ENCODE measurements at places on chromosomes 3 and 15. TPM values are rescaled to one million over a fixed set of nuclear protein-coding genes. Genes with fewer than 3 reads are reported as not detected.

Gene TUSC7
- total RNA-seq: not detected

GRCh38 chr15:96213045-96213444, 117.5 kb upstream of the NR2F2 start:
- no peak for DNase-seq

- DNase-seq: no peak
Observed at GRCh38 chr3:108124337-108125152, 33.7 kb upstream of the CD47 start.

GRCh38 chr3:142976621-142977398, 13.3 kb upstream of the PAQR9 start:
- peak; percentile 63 for DNase-seq

DNA sequence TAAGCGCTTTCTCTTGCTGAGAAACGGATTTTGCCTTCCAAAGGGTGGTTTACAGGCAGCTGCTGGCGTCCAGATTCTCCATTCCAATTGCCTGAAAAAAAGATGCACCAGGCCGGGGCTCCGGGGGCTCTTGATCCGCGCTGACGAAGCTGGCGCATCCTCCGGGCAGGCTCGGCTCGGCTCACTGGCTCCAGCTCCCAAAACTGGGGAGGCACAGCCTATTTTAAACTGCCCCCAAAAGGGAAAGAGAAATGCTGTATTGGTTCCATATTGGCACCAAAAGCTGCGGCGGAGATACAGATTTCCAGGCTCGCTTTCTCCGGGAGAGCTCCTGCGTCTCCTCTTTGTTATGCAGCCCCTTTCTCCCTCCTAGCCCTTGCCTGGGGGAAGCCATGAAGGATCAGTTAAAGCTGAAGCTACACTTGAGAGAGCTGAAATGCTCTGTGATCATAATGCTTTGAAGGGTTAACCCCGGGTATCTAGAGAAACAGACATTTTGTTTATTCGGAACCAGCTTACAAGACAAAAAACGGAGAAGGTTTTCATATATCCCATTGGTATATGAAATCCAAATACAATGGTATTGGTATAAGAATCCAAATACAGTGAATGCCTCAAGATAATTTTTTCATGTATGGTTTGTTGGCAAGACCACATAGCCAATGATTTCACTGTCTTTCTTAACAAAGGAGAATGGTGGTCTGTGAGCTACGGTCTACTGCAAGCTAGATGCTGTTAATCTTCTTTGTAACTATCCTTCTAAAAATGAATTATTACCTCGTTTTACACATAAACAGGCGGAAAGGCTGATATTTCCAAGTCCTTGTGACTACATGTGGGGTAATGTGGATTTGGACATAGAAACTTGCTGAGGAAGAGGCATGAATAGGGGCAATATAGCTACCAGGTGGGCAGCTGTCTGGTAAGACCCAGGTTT, 693 bp downstream of the CD200 start:
- DNase-seq: no peak

GRCh38 chr3:196624067-196624790, 15.3 kb upstream of the NRROS start:
- DNase-seq: no peak

GRCh38 chr15:67117370-67117769, 52.0 kb downstream of the SMAD3 start:
- no peak for DNase-seq

Gene ATP13A5
- not detected for total RNA-seq

DNA sequence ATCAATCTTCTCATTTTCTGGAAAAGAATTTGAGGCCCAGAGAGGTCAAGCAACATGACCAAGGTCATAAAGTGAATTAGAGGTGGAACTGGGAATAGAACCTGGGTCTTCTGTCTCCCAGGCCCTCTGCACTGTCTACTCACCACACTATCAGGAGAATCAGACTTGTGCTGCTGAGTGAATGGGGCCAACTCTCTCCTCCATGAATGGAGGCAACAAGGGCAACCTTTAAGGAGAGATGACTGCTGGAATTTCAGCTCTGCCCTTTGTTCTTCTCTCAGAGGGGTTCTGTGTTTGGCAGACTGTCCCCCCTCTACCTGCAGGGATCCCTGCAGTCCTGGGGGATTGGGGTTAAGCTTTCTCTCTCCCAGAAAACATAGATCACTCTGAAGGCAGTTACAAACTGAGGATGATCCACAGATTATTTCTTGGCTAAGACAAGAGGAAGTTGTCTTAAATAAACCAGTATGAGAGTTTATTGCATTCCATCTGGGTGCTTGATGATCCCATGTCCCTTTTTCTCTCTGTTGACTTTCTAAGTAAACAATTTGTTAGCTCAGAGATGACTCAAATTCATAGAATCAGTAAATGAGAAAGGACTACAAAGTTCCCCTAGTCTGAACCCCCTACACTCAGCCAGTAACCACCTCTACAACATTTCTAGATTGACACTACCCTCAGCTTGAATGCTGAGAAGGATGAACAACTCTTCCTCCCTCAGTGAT, 99.0 kb upstream of the LIPC start:
- DNase-seq: peak; percentile 90

- no peak for DNase-seq
Observed at GRCh38 chr15:45586601-45587094, 531 bp upstream of the BLOC1S6 start.

DNA sequence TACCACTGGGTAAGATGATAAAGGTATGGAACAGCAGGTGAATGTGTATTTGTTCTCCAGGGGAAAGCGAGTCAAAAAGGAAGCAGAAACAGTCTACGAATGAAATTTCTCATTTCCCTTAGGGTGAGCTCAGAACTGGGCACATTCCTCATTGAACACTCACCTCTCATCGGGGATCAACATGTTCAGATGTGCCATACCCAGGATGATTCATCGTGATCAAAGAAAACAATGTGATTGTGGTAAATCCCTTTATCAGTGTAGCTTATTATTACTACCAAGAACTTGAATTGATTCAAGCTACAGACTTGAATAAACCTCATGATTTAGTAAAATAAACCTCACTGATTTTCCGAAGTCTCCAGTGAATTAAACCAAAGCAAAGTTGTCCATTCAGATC, 72.1 kb downstream of the GJD2 start:
- DNase-seq: no peak

- no peak for DNase-seq
Observed at GRCh38 chr3:32045091-32045915, 61.1 kb upstream of the GPD1L start.

DNA sequence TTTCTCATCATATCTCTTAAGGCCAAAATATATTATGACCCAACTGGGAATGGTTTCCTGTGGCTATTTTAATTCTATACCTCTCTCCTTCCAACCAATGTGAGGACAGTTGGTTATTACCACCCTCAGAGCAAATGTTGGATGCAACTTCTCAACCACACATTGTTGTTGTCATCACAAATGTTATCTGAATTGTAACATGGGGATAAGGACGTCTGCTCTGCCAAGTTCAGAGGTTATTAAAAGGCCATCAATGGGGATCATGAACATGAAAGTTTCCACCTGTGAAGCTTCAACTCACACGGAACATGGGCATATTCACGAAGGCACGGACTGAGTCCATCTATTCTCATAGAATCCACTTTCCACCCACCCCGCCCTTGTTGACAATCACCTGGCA, 46.8 kb downstream of the MB21D2 start:
- no peak for DNase-seq

GRCh38 chr15:74275957-74276356, 39.8 kb downstream of the CCDC33 start:
- no peak for DNase-seq

- DNase-seq: no peak
Observed at GRCh38 chr3:135811651-135812050, 153.9 kb upstream of the PPP2R3A start.

DNA sequence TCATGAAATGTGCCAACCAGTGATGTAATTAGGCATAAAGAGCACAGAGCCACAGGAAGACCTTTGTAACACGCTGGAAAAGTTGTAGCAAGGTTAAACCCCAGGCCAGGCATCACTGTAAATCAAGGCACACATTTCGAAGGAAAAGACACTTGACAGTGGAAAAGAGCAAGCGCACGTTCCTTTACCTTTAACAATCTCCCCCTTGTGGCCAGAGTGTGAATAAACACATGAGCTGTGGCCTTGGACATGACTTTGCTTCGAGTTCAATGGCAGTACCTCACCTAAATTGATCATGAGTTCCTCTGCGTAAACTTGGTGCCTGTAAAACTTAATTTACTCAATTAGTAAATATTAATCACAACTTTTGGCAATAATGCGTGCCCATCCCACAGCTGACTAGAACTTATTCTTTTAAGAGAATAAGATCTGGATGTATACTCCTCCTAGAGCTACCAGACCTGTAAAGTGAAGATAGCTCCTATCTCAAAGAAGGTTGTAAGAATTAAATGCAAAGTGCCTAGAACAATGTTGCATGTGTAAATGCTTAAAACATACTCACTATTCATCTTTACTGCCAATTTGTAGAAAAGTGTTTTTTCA, 757.0 kb upstream of the NECTIN3 start:
- DNase-seq: no peak

Gene ILDR1
- total RNA-seq: not detected

Gene CPNE4
- not detected for total RNA-seq

- peak; percentile 83 for DNase-seq
Observed at GRCh38 chr15:98719137-98719740, 70.9 kb downstream of the IGF1R start.

Gene HYAL2
- 27.5 TPM for total RNA-seq

- no peak for DNase-seq
Observed at GRCh38 chr3:95627293-95627692, 1187.1 kb upstream of the EPHA6 start.

Gene SRGAP3
- total RNA-seq: 0.78 TPM

Gene SCG5
- total RNA-seq: 0.87 TPM

GRCh38 chr15:82545002-82545401, 4.7 kb upstream of the RPS17 start:
- DNase-seq: no peak

Gene C3orf85
- not detected for total RNA-seq

GRCh38 chr3:8529181-8529637, 27.6 kb downstream of the LMCD1 start:
- DNase-seq: no peak

GRCh38 chr3:171264758-171265157, 195.4 kb downstream of the TNIK start:
- no peak for DNase-seq

DNA sequence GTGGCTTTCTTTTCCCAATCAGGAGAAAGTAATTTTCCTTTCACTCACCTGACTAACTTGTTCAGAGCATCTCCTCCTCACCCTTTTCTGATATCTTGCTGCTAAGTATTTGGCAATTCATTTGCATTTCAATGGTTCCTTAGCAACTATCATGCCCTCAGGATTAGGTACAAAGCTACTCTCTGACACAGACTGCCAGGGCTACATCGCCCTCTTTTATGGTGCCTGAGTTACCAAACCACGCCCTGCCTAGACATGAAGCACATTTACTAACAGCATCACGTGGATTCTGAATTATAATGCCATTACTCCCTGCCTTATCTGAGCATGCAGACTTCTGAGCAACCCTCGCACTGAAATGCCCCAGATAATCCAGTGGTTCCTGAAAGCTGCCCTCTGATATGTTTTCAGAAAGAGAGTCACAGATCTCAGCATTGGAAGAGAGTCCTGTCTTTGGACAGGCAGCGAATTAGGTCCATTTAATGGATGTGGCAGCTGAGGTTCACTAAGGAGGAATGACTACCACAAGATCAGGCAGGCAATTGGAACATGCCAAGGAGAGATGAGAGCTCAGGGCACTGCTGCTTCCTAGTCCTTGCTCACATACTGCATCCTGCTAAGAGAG, 14.5 kb downstream of the EPHB1 start:
- DNase-seq: no peak

GRCh38 chr3:42173307-42173706, 82.2 kb downstream of the TRAK1 start:
- no peak for DNase-seq

GRCh38 chr3:177758126-177758525, 560.8 kb upstream of the TBL1XR1 start:
- DNase-seq: no peak

GRCh38 chr15:66496951-66497501, 536 bp downstream of the SNAPC5 start:
- no peak for DNase-seq

DNA sequence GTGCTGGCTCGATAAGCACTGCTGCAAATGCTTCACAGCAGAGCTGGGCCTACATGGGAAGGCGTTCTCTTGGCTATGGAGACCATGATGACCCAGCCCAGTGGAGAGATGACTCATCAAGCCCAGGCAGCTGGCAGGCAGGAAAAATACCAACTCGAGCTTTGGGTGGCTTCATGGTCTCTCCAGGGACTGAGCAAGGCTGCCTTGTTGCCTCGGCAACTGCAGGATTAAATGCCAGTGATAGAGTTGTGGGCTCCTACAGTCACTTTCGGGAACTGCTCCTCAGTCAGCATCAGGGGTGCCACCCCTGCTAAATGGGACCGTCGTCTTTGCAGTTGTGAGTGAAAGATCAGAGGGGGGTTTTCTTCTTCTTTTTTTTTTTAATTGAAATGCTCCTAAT, 54.6 kb upstream of the MYZAP start:
- peak; percentile 82 for DNase-seq

Gene NANOGP8
- not detected for total RNA-seq

Gene STARD5
- total RNA-seq: 6.3 TPM

DNA sequence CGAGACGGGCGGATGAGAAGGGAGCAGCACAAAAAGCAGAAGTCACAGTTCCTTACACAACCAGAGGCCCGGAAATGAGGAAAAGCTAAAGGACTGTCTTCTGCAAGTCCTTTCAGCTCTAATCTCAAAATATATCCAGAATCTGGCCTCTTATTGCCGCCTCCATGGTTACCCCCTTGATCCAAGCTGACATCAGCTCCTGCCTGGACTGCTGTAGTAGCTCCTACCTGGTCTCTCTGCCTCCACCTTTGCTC, 324.0 kb upstream of the ROPN1 start:
- no peak for DNase-seq

DNA sequence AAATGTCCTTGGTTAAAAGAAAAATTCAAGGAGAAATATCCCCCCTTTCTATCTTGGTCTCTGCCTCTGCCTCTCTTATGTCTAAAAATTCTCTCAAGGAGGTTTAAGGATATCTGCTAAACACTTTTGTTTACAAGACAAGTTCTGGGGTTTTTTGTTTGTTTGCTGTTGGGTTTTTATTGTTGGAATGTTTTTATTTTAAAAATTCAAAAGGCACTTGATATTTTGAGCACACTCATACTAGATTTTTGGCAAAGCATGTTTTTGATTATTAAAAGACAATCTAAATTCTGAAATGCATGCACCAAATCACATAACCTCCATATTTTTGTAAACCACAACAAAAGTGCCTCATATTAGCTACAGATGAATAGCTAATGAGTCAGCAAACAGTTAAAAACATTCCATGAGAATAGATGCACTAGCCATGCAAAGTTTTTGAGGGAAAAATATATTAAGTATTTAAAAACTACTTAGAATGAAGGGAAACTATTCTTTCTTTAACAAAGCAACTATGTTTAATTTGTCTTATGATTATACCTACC, 84.6 kb downstream of the ZBTB20 start:
- peak; percentile 76 for DNase-seq

GRCh38 chr3:32821686-32822296, 4.0 kb downstream of the TRIM71 start:
- no peak for DNase-seq

DNA sequence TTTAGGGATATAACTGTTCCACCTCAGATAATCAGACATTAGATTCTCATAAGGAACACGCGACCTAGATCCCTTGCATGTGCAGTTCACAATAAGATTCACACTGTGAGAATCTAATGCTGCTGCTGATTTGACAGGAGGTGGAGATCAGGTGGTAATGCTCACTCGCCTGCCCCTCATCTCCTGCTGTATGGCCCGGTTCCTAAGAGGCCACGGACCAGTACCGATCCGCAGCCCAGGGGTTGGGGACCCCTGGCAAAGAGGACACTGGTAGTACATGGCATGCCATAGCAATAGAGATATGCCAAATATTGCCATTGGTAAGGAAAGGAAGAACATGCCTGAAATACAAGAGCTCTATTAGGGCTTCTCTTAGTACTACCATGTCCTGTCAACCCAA, 59.7 kb downstream of the LSM3 start:
- no peak for DNase-seq

Data from SJSA1 (cell line).